ENCODE measurements at places on chromosomes 1 and 21. TPM values are rescaled to one million over a fixed set of nuclear protein-coding genes. Genes with fewer than 3 reads are reported as not detected.

Gene CHIA
- not detected for total RNA-seq

Gene GSTM2
- 30.9 TPM for total RNA-seq

Gene VWA1
- not detected for total RNA-seq

Gene MATN1
- not detected for total RNA-seq

Gene SEMA4A
- 1.2 TPM for total RNA-seq

Gene WASF2
- total RNA-seq: 163 TPM

Gene TNFRSF1B
- 111 TPM for total RNA-seq

Measured in CD4-positive, alpha-beta memory T cell (primary cell).